Neural crest cell (in vitro differentiated cells): ENCODE measurements at places on chromosomes 6 and 20.

DNA sequence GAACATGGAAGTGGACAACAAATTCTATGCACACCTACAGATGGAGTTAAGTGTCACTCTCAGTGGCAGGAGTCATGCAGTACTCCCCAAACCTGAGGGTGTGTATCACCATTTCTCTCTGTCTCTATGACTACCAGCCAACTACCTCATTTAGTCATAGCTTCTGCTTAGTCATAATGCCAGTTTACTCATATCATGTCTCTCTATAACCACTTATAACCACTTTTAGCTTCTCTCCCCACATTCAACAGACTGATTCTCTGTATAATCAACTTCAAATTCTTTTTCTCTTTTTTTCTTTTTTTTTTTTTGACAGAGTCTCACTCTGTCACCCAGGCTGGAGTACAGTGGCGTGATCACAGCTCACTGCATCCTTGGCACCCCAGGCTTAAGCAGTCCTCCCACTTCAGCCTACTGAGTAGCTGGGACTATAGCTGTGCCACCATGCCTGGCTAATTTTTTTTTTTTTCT is 13.8 kb upstream of the GTF3C6 start:
- no peak for DNase-seq

- no peak for DNase-seq
These were observed 246.9 kb upstream of the PRDM1 start for GRCh38 chr6:105839266-105839665.

DNA sequence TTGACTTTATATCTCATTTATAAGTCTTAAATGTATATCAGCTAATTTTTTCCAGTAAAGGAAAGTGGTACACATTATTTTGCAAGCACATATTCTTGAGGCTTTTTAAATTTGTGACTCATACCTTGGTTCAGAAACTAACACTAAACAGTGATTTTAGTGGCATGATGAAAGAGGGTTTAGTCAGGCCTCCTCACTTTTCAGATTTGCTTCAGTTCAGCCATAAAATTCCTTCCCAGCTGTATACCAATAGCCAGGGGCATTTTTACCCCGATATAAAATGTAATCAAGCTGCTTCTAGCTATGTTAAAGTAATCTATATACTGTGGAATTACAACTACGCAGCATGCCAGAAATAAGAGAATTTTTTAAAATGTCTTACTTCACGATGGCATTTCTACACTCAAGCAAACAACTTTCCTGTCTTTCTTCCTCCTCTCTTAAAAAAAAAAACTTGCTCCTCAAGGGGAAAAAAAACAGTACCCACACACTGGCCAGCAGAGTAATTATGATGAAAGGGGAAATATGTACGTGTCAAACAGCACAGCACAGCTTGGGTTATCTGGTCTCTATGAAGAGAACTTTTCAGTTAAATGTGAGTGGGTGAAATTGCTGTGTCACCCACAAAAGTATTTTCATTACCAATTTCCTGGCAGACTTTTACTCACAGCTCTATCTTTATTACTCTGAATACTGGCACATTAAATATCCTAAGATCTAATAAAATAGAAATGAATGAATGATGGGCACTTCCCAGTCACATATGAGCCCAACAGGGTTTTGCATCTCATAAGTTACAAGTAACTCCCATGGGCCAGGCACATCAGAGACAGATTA is 244.8 kb upstream of the TENT5A start:
- no peak for DNase-seq

- DNase-seq: no peak
These were observed 26.5 kb downstream of the THBS2 start for GRCh38 chr6:169227116-169227515.

- no peak for DNase-seq
These were observed 130.1 kb downstream of the NFATC2 start for GRCh38 chr20:51412333-51412871.

GRCh38 chr6:6390849-6391602 is 70.6 kb upstream of the F13A1 start:
- no peak for DNase-seq

GRCh38 chr6:113182370-113183141 is 674.6 kb upstream of the MARCKS start:
- no peak for DNase-seq

- no peak for DNase-seq
These were observed 22.5 kb downstream of the GATA5 start for GRCh38 chr20:62453186-62453808.
